ENCODE measurements at places on chromosomes 4 and X.

- no peak for DNase-seq
Measured at GRCh38 chrX:24085101-24085500, 30.3 kb downstream of the EIF2S3 start.

- no peak for DNase-seq
Measured at GRCh38 chr4:165524532-165525190, 145.9 kb downstream of the CPE start.

DNA sequence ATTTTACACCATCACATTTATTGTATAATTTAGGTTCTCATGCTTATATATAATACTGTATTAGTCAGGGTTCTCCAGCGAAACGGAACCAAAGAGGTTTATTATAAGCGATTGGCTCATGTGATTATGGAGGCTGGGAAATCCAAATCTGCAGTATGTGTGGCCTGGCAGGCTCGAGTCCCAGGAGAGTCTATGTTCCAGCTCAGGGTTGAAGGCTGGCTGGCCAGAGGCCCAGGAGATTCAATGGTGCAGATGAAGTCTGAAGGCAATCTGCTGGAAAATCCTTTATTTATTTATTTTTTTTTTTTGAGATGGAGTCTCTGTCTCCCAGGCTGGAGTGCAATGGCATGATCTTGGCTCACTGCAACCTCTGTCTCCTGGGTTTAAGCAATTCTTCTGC lies 63.0 kb upstream of the WDFY3 start:
- DNase-seq, result no peak

DNA sequence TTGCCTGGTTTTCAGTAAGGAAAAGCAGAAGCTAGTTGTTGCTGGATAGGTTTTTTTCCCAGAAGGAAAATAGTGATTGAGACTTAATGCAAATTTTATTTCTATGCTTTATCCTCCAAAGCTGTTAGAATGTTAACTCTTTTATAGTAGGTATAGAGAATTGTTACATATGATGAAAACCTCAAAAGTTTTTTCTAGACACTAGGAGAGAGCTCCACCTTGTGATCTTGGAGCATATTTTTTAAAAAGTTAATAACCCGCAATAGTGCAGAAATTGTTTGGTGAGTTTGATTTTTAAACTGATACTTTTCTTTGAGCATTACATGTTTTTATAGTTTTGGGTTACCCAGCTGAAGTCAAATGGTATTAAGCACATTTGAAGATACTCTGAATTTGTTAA lies 56.5 kb downstream of the STAG2 start:
- no peak for DNase-seq

DNA sequence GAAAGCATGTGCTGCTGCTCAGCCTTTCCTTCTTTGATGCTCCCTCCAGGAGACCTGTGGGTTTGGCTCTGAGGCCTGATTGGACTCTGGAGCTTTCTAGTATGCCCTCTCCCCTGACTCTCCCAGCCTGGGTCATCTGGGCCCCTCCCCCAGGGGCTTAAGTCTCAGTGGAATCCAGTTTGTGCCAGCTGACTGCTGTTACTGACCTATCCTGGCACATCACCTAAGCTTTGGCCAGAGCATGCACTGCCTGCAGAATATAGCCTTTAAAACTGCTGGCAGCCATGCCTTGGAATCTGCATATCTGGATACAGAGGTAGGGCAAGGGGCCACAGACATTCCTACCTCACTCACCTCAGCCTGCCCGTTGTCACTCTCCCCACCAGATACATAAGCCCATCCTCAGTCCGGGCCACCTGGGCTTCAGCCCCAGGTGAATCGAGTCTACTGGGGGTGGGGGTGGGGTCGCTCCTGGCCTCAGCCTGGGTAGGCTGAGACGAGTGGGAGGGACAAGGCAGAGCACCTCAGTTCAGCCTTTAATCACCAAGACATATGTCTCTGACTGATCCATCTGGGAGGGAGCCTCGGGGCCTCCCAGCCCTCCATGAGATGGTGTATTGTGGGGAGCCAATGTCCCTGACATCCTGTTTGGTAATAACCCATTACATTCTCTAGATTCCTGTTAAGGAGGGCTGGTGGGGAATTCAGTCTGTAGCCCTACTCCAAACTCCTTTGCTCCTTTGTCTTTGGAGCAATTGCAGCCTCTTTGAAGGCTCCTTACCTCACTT lies 61.2 kb downstream of the STARD8 start:
- no peak for DNase-seq

Measured in AG09319 (cell line).